NCI-H2171 (cell line): ENCODE measurements at places on chromosomes 4 and X.
A peak's percentile ranks its signal among the peaks of the same experiment; 100 is the strongest.

DNA sequence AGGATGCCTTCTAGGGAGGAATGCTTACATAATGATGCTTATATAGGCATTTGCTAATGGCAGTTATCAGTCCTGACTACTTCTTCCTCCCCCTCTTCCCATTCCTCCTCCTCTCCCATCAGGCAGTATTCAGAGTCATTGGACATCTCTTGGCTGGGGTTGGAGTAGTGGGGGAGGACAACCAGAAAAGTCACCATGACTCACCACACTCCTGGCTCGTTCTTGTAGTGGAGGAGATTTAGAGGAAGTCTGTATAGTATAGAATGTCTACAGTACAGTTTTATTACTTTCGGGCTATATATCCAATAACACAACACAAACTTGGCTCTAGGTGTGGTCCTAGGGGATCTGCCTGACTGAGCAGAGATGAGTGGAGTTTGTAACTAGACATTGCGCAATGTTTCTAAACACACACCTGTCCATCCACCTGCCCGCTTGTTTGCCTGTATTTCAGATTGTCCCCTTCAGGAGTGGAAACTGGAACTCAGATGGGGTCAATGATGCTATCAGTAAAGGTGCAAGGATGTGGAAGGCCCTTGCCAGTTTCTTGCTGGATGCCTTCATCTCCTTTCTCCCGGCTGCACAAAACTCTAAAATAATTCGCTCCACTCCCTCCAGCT lies 27.9 kb upstream of the KIAA1210 start:
- no peak for DNase-seq

- DNase-seq: no peak
Observed at GRCh38 chr4:83605744-83606172, 69.8 kb downstream of the GPAT3 start.

DNA sequence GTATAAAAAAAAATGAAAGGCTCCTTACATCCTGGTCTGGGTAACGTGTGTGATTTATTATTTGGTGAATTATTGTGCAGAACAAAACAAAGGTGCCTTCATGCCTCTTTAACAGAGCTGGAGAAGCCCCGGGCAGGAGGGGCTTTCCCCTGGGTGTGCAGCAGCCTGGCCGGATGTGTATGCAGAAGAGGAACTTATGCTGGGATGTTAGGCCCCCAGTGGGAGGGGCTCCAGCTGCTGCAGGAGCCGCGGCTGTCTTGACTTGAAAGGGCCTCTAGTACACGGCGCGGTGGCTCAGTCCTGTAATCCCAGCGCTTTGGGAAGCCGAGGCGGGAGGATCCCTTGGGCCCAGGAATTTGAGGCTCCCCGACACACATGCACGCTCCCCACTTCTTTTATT lies 16.0 kb downstream of the CCNQ start:
- no peak for DNase-seq

GRCh38 chr4:8304827-8305695 lies 35.5 kb downstream of the HTRA3 start:
- DNase-seq: no peak

DNA sequence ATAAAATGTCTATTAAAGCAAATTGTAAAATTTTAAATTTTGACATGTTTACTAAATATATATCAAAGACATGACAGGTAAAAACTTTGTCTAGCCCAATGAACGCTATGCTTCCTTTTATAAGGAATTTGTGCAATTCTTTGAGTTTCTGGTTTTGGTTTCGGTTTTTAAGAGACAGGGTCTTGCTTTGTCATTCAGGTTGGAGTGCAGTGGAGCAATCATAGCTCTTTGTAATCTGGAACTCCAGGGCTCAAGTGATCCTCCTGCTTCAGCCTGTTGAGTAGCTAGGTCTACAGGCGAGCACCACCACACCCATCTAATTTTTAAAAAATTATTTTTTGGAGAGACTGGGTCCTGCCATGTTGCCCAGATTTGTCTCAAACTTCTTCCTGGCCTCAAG lies 60.7 kb downstream of the BLTP1 start:
- DNase-seq: no peak

DNA sequence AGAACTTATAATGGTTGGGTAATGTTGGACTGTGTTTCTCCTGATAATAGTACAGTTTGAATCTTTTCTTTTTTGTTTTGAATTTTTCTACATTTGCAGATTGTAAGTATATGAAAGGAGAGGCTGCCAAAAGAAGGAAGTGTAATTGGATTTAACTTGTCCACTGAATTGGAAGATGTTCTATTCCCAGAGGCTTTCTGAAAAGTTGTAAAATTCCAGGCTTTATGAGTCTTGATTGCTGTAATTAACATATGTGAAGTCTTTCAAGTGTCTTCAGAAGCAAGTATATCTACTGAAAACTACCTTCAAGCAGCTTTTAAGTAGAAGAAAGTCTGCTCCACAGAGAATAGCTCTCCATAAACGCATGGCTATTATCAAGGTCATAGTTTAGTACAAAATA lies 2456.4 kb downstream of the PCDH7 start:
- DNase-seq: no peak

- DNase-seq: no peak
Observed at GRCh38 chr4:78155616-78156105, 98.5 kb downstream of the FRAS1 start.

DNA sequence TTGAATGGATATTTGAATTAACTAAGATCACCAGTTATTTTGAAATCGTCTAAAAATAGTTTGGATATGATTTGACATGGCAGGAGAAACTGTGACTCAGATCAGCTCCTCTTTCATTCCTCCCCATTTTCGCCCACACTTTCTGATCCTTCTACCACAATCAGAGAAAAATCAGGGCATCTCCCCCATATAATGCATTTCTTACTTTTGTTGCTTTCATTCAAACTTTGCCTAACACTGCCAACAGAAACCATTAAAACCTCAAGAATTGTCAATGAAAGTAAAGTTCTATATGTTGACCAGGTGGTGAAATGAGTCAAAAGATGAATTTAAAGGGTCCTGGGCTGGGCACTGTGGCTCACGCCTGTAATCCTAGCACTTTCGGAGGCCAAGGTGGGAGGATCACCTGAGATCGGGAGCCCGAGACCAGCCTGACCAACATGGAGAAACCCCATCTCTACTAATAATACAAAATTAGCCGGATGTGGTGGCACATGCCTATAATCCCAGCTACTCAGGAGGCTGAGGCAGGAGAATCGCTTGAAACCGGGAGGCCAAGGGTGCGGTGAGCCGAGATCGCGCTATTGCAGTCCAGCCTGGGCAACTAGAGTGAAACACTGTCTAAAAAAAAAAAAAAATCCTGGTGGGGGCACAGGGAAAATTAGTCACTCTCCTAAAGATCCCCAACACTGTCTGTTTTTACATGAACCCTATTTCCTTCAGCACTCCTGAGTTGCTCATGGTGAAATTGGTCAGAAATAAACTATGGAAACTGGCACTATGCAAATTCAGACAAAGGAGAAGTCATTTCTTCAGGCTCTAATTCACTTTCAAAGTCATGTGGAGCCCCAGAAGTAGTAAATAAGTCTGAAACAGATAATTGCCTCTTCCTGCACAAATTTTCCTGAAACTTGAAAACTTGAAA lies 122.8 kb upstream of the NOCT start:
- no peak for DNase-seq

DNA sequence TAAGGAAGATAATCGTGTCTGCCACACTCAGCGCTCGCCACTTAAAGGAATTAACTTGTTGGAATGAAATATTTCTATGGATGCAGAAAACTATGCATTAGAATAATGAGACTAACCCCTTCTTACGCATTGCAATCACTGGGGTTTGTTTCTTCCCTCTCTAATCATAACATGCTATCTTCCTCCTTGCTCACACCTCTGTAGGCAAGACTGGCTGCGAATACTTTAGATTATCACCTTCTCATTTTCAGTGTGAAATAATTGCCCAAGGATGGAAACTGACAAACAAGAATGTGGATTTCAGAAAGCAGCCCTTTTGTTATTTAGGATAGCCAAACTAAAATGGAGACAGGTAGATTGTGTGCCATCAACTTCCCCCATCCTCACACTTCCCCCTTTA lies 349.4 kb downstream of the MID1IP1 start:
- DNase-seq: no peak

GRCh38 chrX:86322913-86323312 lies 174.7 kb downstream of the DACH2 start:
- no peak for DNase-seq

GRCh38 chr4:182230256-182230655 lies 12.9 kb upstream of the TENM3 start:
- DNase-seq: no peak

GRCh38 chr4:94469221-94469784 lies 17.6 kb downstream of the PDLIM5 start:
- DNase-seq: no peak

DNA sequence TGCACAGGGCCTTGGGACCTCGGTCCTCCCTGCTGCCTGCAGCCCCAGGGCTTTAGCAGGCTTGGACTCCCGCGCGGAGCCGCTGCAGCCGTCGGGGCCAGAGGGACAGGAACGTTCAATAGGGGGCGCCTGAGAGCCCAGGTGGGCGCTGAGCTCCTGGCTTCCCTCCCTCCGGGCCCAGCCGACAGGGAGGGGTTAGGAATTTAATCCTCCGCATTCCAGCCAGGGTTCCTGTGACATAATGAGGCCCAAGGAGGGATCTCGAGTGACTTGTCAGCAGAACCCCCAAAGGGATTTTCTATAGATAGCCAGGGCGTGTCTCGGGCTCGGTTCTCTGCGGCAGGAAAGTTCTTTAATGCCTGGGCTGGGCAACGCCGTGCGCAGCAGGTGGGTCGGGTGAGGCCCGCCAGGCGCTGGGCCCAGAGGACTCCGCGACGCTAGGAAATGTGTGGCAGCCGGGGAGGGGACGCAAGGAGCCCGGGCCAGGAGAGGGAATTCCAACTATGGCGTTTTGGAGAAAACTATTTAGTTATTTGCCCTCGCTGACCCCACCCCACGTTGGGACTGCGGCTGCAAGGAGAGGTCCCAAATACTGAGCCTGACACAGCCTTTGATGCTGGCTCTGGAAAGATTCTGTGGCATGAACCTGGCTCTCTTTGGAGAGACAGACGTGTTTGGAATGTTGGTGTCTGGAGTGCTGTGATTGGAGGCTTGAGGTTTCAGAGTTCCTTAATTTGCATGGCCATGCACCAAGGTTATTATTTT lies 285.2 kb upstream of the GATB start:
- DNase-seq: peak; percentile 8

DNA sequence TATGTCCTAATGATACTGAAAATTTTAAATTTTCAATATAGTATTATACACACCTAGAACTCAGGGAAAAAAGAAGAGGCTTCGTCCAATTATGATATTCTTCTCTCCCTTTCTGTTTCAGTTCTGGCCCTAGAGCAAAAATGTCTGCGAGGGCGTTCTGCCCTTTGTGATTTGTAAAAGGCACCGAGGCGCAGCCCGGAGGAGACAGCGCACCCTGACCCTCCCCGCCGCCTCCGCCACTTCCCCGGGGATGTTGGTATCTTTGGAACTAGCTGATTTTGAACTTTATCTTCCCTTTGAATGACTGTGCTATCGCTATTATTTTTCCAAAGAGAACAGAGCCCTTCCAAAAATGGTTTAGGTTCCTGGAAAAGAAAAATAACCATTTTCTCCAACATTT lies 173.2 kb upstream of the FAM9B start:
- no peak for DNase-seq
